ENCODE measurements at places on chromosomes 12 and 14. TPM values are rescaled to one million over a fixed set of nuclear protein-coding genes. Genes with fewer than 3 reads are reported as not detected.

Gene RECQL
- total RNA-seq = 21.6 TPM

Gene NEDD1
- total RNA-seq = 24.3 TPM

Gene KIF26A
- total RNA-seq = 18.3 TPM

Gene CLEC2A
- not detected for total RNA-seq

Gene KRT75
- 0.19 TPM for total RNA-seq

Gene RPGRIP1
- 35.7 TPM for total RNA-seq

Gene CCDC38
- total RNA-seq = 25.8 TPM

Gene OR10G2
- total RNA-seq = not detected

Gene CCDC198
- total RNA-seq = not detected

Gene FOXA1
- total RNA-seq = 2.2 TPM

Gene GPR132
- 2.5 TPM for total RNA-seq

Gene ERBB3
- 3.3 TPM for total RNA-seq

Gene ZFHX2
- 21.2 TPM for total RNA-seq

Gene MMP19
- 1.3 TPM for total RNA-seq

Gene MSRB3
- total RNA-seq = 17.2 TPM

Gene CLEC1A
- 3.2 TPM for total RNA-seq

Gene GLT8D2
- 8.1 TPM for total RNA-seq

Gene DCTN2
- total RNA-seq = 122 TPM

Gene MIP
- total RNA-seq = 1.2 TPM

Gene KLRF2
- total RNA-seq = 0.79 TPM

Gene CPNE6
- total RNA-seq = 0.71 TPM

Gene SDR9C7
- 0.43 TPM for total RNA-seq

Gene SLC38A4
- 1.3 TPM for total RNA-seq

Gene TAS2R8
- not detected for total RNA-seq

Gene JPH4
- total RNA-seq = 3.9 TPM

Gene ASPG
- 3.7 TPM for total RNA-seq

Gene ACVRL1
- 9.1 TPM for total RNA-seq

Gene NOXRED1
- 5.2 TPM for total RNA-seq

Gene KRT6A
- total RNA-seq = 0.19 TPM

Gene SPTB
- total RNA-seq = 6.6 TPM

Gene RHEBL1
- total RNA-seq = 1.7 TPM

Gene BICDL1
- total RNA-seq = 131 TPM

Gene PSME2
- total RNA-seq = 49.8 TPM

Gene SOCS4
- total RNA-seq = 7.7 TPM

Gene SLC10A1
- not detected for total RNA-seq

Gene A2M
- 151 TPM for total RNA-seq

Gene KRT81
- total RNA-seq = not detected

Gene BHLHE41
- total RNA-seq = 23.8 TPM

Gene DNAI7
- 21.0 TPM for total RNA-seq

Gene OR4N2
- 0.31 TPM for total RNA-seq

Gene LRTM2
- 0.43 TPM for total RNA-seq

Gene NOVA1
- total RNA-seq = 22.3 TPM

Gene HHIPL1
- 3.9 TPM for total RNA-seq

Gene DCN
- 144 TPM for total RNA-seq

Gene PPP1R13B
- 73.1 TPM for total RNA-seq

Gene SRGAP1
- 47.2 TPM for total RNA-seq

Gene CAPZA3
- 52.6 TPM for total RNA-seq

Gene TCL1B
- 3.7 TPM for total RNA-seq

Gene SPIC
- not detected for total RNA-seq

Gene ACRBP
- 241 TPM for total RNA-seq

Gene PPFIA2
- 10.5 TPM for total RNA-seq

Gene KERA
- total RNA-seq = 0.24 TPM

Gene NRL
- 8.3 TPM for total RNA-seq

Gene SERPINA5
- total RNA-seq = 940 TPM

All from testis (tissue), 5 donors.